ENCODE measurements at places on chromosomes 5 and 9. TPM values are rescaled to one million over a fixed set of nuclear protein-coding genes. Genes with fewer than 3 reads are reported as not detected.

GRCh38 chr9:123073441-123073840, 40.0 kb downstream of the GPR21 start:
- DNase-seq, result no peak

- DNase-seq, result no peak
Measured at GRCh38 chr5:40649463-40650030, 30.2 kb upstream of the PTGER4 start.

DNA sequence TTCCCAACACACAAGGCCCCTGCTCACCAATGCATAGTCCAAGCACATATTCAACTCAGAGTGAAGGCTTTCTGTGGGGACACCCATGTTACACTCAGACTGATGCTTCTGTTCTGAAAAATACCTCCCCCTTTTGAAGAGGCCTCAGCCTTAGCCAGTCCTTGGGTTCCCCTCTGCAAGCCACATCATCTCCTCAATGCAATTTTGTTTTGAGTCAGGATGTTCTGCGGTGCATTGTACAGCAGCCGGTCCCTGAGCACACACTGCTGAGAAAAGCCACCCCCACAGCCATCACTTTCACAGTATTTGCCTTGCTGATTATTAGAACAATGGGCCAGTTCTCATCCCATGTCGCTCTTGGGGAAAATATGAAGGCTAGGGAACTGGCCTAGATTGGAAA, 241.2 kb downstream of the FAM114A2 start:
- DNase-seq, result no peak

GRCh38 chr9:38345851-38346755, 46.4 kb upstream of the ALDH1B1 start:
- DNase-seq, result no peak

Gene SHROOM1
- 5.6 TPM for total RNA-seq

Gene RLN2
- not detected for total RNA-seq

GRCh38 chr5:82142217-82142841, 135.8 kb downstream of the RPS23 start:
- DNase-seq, result no peak

Gene ADAM19
- 43.1 TPM for total RNA-seq

DNA sequence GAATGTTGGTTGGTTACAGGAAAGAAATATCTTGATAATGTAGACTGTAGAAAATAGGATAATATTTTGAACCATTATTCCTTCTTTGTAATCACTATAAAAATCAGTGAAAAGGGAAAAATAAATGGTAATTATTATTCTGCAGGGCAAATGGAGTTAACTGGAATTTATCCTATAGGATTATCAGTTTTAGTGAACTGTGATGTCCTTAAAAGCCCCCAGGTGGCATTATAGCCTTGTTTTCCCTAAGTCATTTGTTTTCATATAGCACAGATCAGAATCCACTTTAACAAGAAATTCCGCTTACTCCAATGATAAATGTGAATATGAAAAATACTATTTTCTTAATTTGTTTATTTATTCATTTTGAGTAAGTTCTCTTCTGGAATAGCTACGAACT, 26.2 kb upstream of the WDR41 start:
- peak; percentile 16 for DNase-seq

Gene POLR3G
- total RNA-seq, result 5.5 TPM

Gene GZMA
- not detected for total RNA-seq

DNA sequence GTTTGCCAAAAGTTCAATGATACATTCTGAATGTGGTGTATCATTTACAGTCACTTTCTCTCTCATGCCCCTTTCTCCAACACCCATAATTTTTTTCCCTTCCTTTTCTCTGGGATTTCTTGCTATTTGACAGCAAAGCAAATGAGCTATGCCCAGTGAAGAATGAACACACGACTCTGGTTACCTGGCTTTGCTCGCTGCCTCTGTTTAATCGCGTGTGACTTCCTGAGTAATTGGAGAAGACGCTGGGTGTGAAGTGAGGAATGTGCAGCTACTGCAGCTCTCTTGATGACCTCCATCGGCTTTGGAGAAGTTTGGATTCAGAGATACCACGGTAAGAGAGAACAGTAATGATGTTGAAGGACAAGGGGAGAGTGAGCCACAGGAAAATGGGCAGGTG, 651.8 kb downstream of the KIF4B start:
- DNase-seq, result no peak

Gene PPP3R2
- not detected for total RNA-seq

DNA sequence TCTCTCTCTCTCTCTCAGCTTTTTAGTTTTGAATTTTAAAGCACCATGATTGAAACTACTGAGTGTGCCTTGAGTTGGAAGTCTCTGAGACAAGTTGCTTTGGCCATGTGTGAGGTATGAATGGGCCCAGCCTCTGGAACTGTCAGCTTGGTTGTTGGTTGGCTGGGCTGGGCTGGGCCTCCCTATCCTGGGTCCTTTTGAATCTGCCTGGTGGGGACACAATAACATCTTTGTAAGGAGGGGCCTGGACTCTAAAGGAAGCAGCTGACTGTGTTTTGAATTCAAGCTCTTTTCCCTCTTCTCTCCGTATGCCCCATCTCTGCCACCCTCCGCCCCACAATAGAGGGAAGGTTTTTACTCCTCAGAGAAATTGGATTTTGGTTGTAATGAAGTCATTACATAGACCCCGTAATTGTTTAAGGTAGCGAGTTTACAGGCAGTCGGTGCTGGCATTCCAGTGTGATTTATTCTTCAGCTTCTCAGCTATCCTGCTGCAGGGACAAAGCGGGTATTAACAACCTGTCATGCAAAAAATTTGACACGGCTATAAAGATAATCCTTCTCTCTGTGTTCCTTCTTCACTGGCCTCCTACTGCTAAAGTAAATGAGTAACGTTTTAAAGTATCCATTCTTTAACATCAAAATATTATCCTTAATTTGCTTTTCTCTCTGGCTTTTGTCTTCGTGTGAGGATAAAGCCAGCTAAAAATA, 105.4 kb downstream of the DAPK1 start:
- DNase-seq, result no peak

GRCh38 chr5:38639377-38640358, 83.2 kb upstream of the LIFR start:
- DNase-seq, result no peak

DNA sequence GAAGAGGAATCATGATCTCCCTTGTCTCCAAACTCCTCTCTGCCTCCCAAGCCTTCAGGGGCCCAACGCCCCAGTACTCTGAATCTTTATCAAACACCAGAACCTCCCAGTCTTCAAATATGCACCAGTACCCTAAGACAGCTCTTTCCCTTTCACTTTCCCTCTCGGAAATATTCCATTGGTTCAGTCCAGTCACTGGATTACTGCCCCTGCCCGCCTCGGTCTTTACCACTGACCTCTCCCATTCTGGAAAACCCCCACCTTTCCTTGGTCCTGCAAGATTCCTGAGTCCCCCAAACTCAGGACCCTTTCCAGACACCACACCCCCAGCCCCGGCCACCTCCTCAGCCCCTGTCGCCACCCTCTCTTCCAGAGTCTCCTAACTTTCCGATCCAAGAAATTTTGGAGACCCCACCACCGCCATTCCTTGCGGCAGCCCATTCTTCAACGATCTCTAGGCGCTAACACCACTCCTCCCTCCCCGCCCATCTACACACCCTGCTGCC, 674 bp downstream of the C5orf15 start:
- peak; percentile 62 for DNase-seq

GRCh38 chr5:167355346-167355745, 936.1 kb upstream of the WWC1 start:
- no peak for DNase-seq

DNA sequence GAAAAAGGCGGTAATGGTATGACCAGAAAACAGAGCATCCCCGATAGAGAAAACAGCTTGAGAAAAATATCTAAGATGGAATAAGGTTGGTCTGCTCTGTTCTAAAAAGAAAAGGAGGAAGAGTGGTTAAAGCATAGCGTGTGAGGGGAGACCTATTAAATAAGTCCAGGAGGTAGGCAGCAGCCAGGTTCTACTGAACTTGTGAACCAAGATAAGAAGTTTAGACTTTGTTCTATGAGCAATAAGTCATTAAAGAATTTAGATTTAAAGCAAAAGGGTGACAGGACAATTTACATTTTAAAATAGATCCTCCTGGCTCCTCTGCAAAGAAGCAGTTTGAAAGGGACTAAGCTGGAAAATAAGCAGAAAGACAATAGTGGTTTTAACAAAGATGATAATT, 81.3 kb upstream of the COX7C start:
- no peak for DNase-seq

DNA sequence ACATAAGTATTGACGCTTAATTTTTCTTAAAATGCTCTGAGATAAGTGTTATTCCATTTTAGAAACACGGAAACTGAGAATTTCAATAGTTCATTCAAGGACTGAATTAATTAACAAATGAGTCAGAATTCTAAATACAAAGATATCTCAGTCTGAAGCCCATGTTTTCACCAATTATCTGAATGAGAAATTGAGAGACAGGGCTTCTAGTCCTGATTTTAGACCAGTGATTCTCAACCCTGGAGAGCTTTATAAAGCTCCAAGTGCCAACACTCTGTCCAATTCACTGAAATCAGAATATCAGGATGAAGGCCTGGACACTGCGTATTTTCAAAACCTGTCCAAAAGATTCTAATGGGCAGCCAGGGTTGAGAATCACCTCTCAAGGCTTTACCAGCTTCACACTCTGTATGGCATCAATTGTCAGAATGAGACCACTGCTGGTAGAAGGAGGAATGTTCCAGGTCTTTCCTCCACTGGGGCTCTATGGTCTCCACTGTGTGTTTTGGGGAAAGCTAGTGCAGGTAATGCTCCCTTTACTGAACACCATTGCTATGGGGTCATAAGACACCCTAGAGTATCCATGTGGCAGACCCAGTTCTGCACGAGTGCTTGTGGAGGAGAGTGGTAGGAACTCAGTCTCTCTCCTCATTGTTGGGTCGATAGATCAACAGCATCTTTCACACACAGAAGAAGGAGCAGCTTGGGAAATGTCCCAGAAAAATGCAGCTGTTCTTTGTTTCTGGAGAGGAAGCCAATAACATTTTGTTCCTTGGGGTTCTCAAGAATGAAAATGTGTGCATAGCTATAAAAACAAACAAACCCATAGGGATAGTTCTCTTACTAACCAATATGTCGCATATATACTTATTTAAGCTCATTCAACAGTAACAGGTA, 99.7 kb upstream of the OSMR start:
- DNase-seq, result no peak

DNA sequence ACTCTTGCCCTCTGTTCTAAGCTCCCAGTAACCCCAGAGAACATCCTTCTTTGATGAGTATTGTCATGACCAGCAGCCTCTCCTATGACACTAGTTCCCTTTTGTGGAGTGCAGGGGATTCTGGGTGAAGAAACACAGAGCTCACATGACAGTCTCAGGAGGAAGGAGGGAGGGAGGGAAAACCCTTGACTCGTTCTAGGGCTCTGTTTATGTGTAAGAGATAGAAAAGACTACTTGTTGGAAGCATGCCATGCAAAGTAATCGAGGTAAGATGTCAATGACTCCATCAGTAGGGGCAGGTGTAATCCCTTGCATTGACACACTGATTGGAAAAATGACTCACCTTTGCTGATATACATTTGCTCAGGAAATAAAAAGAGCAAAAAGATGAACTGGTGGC, 190.2 kb upstream of the ELL2 start:
- no peak for DNase-seq

Gene TAF9
- total RNA-seq, result 139 TPM

- no peak for DNase-seq
Measured at GRCh38 chr9:98135558-98135934, 16.5 kb upstream of the TRIM14 start.

DNA sequence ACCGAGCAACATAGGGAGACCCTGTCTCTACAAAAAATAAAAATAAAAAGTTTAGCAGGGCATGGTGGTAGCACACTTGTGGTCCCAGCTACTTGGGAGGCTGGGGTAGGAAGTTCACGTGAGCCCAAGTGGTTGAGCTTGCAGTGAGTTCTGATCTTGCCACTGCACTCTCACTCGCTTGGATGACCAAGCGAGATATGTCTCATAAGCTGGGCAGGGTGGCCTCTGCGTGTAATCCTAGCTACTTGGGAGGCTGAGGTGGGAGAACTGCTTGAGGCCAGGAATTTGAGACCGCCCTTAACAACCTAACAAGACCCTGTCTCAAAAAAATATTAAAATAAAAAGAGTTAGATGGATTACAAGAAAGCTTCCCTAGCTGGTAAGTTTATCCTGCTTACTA, 32.5 kb downstream of the RASA1 start:
- DNase-seq, result no peak
